Esophagus squamous epithelium (tissue), 5 donors: ENCODE measurements at places on chromosomes 12 and 14. TPM values are rescaled to one million over a fixed set of nuclear protein-coding genes. Genes with fewer than 3 reads are reported as not detected.

OR6C2 gene
- 0.22 TPM for total RNA-seq

DNA sequence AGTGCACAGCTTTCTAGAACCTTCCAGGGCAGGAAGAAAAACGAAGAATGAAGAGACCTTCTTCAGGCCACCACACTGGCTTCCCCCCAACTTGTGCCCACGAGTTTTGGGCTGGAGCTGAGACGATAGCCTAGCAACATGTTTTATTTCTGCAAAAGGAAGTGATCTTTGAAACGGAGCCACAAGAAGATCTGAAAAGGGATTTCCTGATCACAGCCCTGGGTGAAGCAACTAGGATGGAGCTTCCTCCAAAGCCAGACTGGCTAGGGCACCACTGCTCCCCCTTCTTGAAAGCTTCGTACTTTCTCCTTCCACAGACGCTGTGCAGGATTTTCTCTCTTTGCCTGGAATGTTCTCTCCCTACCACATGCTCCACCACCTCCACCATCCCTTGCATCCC is 418.3 kb downstream of the MED13L start:
- DNase-seq = no peak

GRCh38 chr12:27627123-27627852 is 69.0 kb upstream of the REP15 start:
- no peak for DNase-seq

DNA sequence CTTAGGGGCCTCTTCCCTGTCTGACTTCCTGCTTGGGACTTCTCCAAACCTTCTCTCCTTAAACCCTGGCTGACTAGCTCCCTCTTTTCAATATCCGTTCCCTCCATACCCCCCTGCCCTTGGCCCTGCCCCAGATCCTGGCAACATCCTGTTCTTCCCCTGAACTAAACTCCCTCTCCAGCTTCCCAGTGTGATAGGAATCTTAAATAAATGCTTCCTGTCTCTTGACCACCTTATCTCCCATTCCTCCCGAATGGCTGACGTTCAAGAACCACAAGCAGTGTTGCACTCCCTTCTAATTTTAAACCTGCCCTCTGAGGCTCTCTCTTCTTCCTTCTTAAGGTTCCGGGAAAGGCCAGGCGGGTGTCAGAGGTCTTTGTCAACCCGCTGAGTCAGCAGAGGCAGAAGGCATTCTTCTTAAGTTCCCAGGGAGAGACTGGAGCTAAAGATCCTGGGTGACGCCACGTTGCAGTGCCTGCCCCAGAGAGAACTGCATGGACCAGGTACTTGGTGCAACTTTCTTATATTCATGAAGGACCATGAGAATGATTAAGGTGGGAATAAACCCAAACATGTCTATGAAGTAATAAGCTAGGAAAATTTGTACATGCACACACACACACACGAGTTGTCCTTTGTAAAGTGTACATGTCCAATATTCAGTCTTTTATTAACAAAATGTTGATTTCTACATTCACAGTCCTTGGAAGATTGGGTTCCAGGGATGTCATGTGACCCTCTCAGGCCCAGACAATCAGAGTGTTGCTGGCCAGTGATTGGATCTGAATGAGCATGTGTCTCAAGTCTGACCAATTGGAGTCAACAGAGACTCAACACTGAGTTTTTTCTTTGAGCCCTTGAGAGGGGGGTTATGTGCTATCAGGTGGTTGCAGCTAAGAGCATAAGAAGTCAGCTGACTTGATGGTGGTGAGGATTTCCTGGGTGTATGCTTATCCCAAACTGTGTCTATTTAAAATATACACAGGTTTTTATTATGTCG is 420.2 kb upstream of the TBX3 start:
- no peak for DNase-seq

KCNMB4 gene
- not detected for total RNA-seq
